Cardiac atrium fibroblast (primary cell): ENCODE measurements at places on chromosomes 12 and 14. TPM values are rescaled to one million over a fixed set of nuclear protein-coding genes. Genes with fewer than 3 reads are reported as not detected.

The HSP90B1 gene
- total RNA-seq: 653 and 877 TPM in 2 replicates

The LRTM2 gene
- not detected in 2 replicates for total RNA-seq

The LRFN5 gene
- 1.3 and 1.6 TPM in 2 replicates for total RNA-seq

The PLA2G1B gene
- total RNA-seq: not detected in 2 replicates

The LIMA1 gene
- 98.8 and 103 TPM in 2 replicates for total RNA-seq

The NYNRIN gene
- 6.3 and 11.7 TPM in 2 replicates for total RNA-seq

The OASL gene
- not detected in 2 replicates for total RNA-seq

The CD163 gene
- total RNA-seq: not detected in 2 replicates

The SLC5A8 gene
- not detected in 2 replicates for total RNA-seq
